ENCODE measurements at places on chromosomes 6 and 20. TPM values are rescaled to one million over a fixed set of nuclear protein-coding genes. Genes with fewer than 3 reads are reported as not detected.
A peak's percentile ranks its signal among the peaks of the same experiment; 100 is the strongest.

CASS4 gene
- total RNA-seq: 0.09 TPM

DNA sequence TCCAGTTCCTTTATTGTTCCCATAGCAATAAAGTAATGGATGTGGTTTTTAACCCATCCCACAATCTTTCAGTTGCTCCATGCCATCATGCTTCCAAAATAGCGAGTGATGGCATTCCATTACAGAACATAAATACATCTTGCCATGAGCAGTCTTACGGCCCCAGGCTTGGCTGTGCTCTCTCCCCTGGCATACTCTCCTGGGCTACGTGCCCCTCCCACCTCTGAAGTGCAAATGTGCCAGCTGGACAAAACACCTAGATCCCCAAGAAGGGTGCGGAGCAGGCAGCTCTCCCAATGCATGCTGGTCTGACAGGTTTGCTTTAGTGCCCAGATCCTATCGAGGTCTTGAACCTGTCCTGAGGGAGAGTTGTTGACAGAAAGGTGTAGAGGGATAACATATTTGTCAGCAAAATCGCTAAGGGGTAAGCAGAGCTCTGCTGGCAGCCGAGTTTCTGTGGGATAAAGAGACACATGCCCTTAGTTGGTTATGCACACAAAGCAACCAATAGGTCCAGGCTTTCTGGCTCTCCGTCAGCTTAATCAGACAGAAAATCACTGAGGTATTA is 43.9 kb upstream of the PAX1 start:
- no peak for DNase-seq
- no peaks in the 10 kb centered on the region for H3K4me1 ChIP-seq
- no peaks in the 10 kb centered on the region for H3K36me3 ChIP-seq
- H3K27ac ChIP-seq: no peak overlapping the region
- no peak overlapping the region for H3K4me3 ChIP-seq

GDAP1L1 gene
- total RNA-seq: 0.24 TPM

DNA sequence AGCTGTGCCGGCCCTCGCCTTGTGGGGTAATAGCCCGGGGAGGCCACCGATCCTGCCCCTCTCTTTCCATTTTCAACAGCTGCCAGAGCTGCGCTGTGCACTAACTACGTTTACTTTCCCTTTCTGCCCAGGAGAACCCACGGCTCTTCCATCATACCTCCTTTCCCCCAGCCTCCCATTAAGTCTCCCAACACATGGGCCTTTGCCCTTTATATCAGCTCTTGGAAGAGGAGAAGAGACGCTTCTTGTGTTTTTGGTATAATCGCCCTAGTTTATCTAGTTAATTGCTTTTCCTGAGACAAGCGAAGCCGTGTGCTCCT is 637 bp downstream of the UBR2 start:
- peaks cover 9% of the 10 kb centered on the region for H3K36me3 ChIP-seq
- peaks cover 24% of the 10 kb centered on the region for H3K4me1 ChIP-seq
- H3K4me3 ChIP-seq: peak overlapping the region; percentile 93
- DNase-seq: no peak

PRICKLE4 gene
- 4.9 TPM for total RNA-seq

DNA sequence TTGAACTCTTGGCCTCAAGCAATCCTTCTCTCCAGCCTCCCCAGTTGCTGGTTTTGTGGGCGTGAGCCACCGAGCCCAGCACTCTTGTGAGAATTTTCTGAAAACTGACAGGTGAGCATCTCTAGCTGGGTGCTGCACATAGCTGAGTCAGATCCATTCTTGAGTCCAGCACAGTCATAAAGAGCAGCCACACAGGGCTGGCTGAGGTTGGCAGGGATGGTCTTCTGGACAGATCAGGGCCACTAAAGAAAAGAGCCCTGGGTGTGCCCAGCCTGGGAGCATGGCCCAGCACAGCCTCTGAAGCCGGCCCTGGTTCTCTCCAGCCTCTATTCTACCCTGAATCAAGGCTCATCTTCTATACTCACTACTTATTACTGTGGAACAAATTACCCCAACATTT is 11.5 kb downstream of the DLGAP4 start:
- no peak for DNase-seq
- no peaks in the 10 kb centered on the region for H3K36me3 ChIP-seq
- H3K27me3 ChIP-seq: peaks cover 27% of the 10 kb centered on the region
- H3K4me3 ChIP-seq: no peak overlapping the region
- no peaks in the 10 kb centered on the region for H3K4me1 ChIP-seq
- H3K27ac ChIP-seq: no peak overlapping the region

GRCh38 chr20:45823949-45824835 is 2.9 kb downstream of the TNNC2 start:
- H3K27me3 ChIP-seq: peaks cover 31% of the 10 kb centered on the region
- peak; percentile 15 for DNase-seq
- no peak overlapping the region for H3K27ac ChIP-seq
- peak overlapping the region; percentile 3 for H3K4me3 ChIP-seq

TRAPPC3L gene
- total RNA-seq: not detected

- H3K36me3 ChIP-seq: peaks cover 6% of the 10 kb centered on the region
- H3K27ac ChIP-seq: no peak overlapping the region
- no peaks in the 10 kb centered on the region for H3K27me3 ChIP-seq
- no peak for DNase-seq
- no peak overlapping the region for H3K4me3 ChIP-seq
- peaks cover 3% of the 10 kb centered on the region for H3K4me1 ChIP-seq
Measured at GRCh38 chr20:25699914-25700313, 3.3 kb upstream of the ZNF337 start.

STMND1 gene
- total RNA-seq: 0.22 TPM

EPHA7 gene
- total RNA-seq: 32.2 TPM

KCNQ2 gene
- 14.6 TPM for total RNA-seq

MAFB gene
- 6.1 TPM for total RNA-seq

- H3K27me3 ChIP-seq: no peaks in the 10 kb centered on the region
- H3K4me1 ChIP-seq: no peaks in the 10 kb centered on the region
- no peak for DNase-seq
- H3K27ac ChIP-seq: no peak overlapping the region
- H3K36me3 ChIP-seq: no peaks in the 10 kb centered on the region
- H3K4me3 ChIP-seq: no peak overlapping the region
Measured at GRCh38 chr6:143038833-143039232, 21.9 kb upstream of the AIG1 start.

DNA sequence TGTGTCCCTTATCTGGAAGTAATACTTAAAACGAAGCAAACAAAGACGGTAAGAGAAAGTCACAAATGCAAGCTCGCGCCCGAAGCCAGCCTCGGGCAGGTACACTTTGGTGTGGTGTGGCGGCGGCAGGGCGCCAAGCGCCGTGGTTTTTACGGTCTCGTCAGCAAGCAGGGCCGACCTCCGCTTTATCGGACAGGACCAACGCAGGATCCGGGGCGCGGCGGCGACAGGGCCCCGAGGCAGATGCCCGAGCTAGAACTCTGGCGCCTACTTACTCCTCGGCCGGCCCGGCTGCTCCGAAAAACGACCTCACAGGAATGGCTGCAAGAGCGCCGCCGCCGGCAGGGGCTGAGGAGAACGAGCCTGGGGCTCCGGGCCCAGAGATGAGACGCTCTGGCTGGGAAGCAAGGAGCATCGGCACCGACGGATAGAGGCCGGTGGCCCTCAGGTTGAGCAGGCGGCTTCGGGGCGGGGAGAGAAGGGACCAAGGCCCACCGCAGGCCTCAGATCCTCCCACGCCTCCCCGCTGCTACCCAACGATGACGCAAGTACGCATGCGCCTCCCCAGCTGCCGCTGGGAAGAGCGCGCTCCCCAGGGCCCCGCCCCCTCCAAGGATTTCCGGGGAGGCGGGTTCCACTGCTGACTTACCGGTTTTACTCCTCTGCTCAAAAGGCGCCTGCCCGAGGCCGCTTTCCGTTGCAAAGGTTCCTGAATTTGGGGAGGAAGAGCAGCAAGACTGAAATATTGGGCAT is 60.6 kb downstream of the FAM217A start:
- peak overlapping the region; percentile 99 for H3K27ac ChIP-seq
- peaks cover 31% of the 10 kb centered on the region for H3K4me1 ChIP-seq
- no peaks in the 10 kb centered on the region for H3K27me3 ChIP-seq
- peak; percentile 93 for DNase-seq
- peaks cover 23% of the 10 kb centered on the region for H3K36me3 ChIP-seq

DNA sequence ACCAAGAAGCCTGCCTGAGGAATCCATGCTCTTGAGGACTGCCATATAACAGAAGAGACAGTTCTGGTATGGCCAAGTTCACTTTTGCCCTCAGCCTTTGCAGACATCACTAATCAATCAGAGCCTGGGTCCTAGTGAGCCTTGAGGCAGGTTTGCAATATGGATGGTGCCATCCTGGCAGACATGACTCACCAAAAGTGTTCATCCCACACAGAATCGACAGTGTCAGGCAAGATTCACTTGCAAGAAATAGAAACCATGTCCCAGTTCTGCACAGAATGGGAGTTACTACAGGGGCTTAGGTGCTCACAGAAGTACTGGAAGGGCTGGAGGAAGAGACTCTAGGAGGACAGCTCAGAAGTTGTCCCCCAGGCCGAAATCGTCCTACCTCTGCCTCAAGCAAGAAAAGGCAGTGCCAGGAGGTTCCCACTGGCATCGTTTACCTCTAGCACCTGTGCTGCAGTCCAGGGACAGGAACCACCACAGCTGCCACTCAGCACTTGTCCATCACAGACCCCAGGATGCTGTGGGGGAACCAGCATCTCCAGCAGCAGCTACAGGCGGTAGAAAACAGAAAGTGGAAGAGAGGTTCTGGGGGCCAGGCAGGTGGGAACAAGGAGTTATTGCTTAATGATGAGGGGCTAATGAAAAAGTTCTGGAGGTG is 42.6 kb upstream of the PHACTR3 start:
- H3K4me1 ChIP-seq: no peaks in the 10 kb centered on the region
- H3K27ac ChIP-seq: no peak overlapping the region
- H3K27me3 ChIP-seq: no peaks in the 10 kb centered on the region

BTN1A1 gene
- total RNA-seq: 1.6 TPM

TSBP1 gene
- not detected for total RNA-seq

LHFPL5 gene
- not detected for total RNA-seq

DNA sequence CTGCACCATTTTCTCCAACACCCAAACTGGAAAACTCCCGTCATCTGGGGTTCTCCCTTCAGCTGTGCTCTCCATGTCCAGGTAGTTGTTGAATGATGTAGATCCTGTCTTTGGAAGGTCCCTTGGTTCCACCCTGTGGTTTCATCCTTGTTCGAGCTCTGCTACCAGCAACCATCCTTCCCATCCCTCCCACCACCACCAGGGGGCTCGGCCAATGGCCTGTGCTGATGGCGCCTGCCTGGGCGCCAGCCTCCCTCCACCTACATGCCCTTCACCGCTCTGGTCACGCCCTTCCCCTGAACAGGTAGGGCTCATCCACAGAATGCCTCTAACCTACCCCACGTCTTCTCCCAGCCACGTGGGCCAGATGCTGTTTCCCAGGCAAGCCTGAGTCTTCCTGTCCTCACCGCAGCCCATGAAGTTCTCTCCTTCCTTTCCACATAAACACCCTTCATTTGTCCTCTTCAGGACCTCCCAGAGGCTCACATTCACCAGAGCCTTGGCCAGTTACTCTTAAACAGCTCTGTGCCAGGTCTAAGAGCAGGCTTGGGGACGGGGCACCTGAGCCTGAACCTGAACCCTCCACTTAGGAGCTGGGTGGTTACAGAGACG is 75.1 kb upstream of the DUSP22 start:
- H3K36me3 ChIP-seq: no peaks in the 10 kb centered on the region
- no peak for DNase-seq
- H3K4me1 ChIP-seq: peaks cover 14% of the 10 kb centered on the region
- H3K27me3 ChIP-seq: peaks cover 10% of the 10 kb centered on the region
- H3K4me3 ChIP-seq: no peak overlapping the region

DNA sequence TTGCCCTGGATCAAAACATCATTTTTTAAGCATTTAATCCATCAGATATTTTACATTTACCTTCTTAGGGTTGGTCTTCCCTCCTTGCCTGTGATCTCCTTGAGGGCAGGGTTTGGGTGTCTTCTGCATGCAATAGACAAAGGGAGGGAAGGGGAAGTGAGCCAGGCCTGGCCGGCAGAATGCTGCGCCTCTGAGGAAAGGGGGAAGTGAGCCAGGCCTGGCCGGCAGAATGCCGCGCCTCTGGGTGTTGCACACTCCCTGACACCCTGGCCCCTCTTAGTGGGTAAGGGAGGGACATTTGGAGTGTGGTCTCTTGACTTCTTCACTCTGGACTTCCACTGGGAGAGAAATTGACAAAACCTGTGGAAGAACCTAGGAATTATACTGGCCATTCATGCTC is 12.4 kb downstream of the PSMF1 start:
- no peaks in the 10 kb centered on the region for H3K4me1 ChIP-seq
- peaks cover 53% of the 10 kb centered on the region for H3K36me3 ChIP-seq
- DNase-seq: no peak
- H3K27ac ChIP-seq: no peak overlapping the region
- no peak overlapping the region for H3K4me3 ChIP-seq

GRCh38 chr6:30363459-30363858 is 18.5 kb downstream of the RPP21 start:
- no peak overlapping the region for H3K4me3 ChIP-seq
- no peak for DNase-seq
- no peak overlapping the region for H3K27ac ChIP-seq
- peaks cover 63% of the 10 kb centered on the region for H3K27me3 ChIP-seq

DNA sequence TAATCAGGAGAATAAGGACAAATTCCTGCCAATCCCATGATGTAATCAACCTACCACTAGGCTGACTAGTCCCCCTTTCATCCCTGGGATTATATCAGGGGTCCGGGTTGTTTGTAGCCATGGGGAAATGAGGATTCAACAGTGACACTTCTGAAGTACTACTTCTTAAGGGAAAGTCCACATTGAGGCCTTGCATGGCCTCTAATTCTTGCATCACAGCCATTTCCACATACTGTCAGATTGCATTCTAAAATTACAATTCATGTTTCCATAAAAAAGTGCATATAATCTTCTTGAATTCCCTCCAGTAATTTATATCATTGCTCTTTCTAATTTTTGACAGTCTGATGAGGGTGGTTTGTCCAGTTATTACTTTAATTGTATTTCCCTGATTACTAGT is 184.2 kb downstream of the PHF3 start:
- no peaks in the 10 kb centered on the region for H3K36me3 ChIP-seq
- DNase-seq: no peak
- no peaks in the 10 kb centered on the region for H3K27me3 ChIP-seq
- H3K4me3 ChIP-seq: no peak overlapping the region
- H3K27ac ChIP-seq: no peak overlapping the region
- H3K4me1 ChIP-seq: peaks cover 3% of the 10 kb centered on the region

GRCh38 chr6:13769034-13769654 is 45.2 kb downstream of the MCUR1 start:
- H3K27me3 ChIP-seq: peaks cover 15% of the 10 kb centered on the region
- H3K27ac ChIP-seq: no peak overlapping the region
- no peak for DNase-seq
- peaks cover 7% of the 10 kb centered on the region for H3K36me3 ChIP-seq

Measured in progenitor cell of endocrine pancreas (in vitro differentiated cells).